ENCODE measurements at places on chromosomes 1 and 21.
A peak's percentile ranks its signal among the peaks of the same experiment; 100 is the strongest.

DNA sequence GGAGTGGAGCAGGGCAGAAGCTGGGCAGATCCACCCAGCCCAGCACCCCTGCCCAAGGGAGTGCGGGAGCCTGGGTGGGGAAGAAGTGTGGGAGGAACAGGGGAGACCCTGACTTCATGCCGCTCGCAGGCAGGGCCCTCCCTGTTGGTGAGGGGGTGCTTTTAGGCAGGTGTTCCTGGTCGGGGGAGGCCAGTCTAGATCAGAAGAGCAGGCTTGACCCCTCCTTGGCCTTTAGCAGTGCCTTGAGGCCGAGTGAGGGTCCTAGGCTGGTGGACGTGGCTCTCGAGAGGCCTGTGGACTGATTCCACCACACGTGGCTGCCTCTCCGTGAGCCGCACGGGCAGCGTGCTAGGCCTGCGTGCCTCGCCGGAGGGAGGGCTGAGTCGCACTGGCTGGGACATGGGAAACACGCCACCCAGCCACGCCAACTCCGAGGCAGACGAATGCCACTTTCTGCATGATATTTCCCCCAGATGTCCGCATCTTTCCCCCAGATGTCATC, 19.4 kb upstream of the COL18A1 start:
- no peak for DNase-seq

DNA sequence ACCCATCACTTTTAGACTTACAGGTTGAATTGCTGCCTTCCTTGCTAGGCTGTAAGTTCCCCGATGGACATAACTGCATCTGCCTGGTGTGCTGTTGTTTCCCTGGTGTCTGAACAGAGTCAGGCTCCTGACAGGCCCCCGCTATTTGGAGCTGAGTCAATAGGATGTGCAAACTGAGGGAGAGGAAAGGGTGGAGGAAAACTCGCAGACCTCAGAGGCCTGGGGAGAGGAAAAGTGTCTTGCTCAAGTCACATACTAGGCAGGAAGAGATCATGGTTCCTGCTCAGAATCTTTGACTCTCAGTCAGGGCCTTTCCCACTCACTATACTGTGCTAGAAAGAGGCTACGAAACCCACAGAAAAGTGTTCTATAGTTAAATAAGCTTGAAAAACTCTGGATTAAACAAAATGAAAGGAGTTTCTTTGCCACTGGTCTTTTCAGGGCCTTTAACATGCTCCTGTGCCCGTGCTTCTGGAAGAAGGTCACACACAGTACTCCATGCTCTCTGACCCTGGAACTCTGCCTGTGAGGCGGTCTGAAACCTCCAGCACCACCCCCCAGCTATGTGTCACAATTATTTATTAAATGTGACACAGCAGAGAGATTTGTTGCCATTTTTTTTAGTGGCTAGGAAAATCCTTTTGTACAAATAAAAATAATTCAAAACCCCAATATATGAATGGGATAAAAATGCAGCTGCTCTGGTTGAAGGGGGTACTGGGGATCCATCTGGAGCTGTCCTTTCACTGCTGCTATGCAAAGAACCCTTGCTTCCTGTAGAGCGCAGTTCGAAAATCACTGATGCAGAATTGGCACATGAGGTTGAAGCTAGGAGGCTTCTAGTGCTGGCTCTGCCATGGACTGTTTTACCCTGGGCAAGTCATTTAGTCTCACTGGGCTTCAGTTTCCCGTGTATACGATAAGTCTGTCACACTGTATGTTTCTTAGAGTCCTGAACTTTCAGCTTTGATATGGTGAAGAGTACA, 20.1 kb upstream of the CDCP2 start:
- DNase-seq: no peak

GRCh38 chr1:246397046-246397445, 110.0 kb downstream of the SMYD3 start:
- DNase-seq: no peak

GRCh38 chr1:236141447-236142252, 689 bp upstream of the GPR137B start:
- peak; percentile 38 for DNase-seq

GRCh38 chr1:176559878-176560277, 96.9 kb downstream of the PAPPA2 start:
- peak; percentile 5 for DNase-seq

DNA sequence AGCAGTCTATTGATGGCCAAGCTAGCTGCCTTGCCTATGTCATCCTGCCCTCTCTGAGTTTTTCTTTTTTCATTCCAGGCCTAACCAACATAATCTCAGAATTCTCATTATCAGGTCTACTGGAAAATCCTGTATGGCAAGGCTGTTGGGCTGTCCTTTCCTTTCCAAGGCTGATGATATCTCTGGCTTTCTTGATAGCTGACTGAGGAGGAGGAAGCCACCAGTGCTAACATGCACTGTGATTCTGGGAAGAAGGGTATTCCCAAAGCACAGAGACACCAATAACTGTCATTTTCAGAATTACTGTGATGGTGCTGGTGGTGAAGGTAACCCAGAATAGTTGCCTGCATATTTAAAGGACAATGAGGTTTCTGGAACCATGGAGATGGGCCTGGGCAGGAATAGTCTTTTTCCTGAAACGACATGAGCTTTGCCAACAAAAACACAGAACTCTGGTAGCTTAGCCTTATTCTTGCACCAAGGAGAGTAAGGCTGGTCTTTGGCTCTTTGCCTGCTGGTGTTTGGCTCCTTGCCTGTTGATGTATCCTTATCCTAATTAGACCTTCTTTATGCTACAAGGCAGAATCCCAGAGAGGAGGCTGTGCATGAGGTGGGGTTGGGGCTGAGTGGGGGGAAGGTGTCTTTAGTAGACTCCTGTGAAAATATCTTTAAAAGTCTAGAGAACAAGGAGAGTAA, 157.4 kb downstream of the TNFSF18 start:
- peak; percentile 35 for DNase-seq

- no peak for DNase-seq
These were observed 10.5 kb upstream of the PLCH2 start for GRCh38 chr1:2465371-2466269.

DNA sequence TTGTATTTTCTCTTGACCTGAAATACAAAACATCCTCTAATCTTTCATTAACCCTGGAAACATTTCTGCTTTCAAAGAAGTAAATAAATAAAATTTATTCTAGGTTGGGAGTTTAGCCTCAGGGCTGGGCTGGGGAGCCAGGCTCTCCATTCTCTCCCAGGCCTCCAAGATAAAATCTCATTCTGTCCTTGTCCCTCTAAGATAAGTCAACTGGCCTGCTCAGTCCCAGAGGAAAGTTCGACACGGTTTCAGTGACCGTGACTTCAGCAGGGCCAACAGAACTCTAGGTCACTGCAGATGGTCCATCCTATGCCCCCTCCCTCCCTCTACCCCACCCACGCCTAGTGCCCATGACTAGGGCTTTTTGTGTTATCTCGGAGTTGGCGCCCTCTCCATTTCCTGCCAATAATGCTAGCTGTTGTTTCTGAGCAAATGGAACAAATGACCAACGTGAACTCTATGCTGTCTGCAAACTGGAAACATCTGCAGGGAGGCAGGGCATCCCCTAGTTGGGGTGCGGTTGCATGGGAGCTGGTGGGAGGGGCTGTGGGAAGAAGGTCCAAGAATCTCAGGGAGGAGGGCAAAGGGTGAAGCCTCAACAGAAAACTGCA, 10.1 kb upstream of the ADORA3 start:
- no peak for DNase-seq

DNA sequence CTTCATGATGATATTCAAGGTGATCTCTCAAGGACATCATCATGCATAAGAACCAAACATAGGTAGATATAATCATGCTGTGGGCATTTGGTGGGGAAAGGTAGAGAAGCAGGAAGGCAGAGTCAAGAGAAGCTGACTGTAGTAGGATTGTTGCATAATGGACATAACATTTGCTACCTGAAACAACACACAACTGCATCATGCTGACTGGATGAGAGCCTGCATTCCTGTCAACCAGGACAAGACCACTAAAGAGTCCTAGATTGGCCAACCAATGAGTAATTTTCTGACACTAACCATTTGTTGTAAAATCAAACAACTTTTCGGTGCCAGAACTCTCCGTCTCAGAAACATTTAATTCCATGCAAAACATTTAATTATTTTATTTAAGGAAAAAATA, 377.2 kb downstream of the PLPP3 start:
- DNase-seq: peak; percentile 21

DNA sequence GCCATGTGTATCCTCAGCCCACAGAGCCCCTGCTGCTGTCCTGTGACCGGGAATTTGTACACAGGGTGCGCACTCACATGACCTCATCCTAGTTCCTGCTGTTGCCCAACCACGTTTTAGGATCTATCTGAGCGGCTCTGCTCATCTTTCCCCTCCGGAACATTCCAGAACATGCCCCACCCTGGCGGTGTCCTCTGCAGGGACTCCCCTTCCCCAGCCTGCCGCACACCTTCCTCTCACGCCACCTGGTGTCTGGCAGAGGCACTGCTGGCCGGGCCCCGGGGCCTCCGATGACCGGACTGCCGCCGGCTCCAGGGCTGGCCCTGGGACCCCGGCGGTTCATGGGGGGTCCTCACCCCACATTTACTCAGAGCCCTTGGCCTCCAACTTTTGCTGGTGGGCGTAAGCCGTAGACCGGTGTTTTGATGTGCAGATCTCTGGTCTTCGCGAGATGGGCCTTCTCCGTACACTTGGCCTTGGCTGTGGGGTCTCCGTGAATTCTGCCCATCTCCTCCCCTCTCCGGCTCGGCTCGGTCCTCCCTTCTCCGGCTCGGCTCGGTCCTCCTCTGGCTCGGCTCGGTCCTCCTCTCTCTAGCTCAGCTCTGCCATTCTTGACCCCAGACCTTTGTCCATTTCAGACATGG, 29.5 kb downstream of the ARHGEF16 start:
- no peak for DNase-seq

DNA sequence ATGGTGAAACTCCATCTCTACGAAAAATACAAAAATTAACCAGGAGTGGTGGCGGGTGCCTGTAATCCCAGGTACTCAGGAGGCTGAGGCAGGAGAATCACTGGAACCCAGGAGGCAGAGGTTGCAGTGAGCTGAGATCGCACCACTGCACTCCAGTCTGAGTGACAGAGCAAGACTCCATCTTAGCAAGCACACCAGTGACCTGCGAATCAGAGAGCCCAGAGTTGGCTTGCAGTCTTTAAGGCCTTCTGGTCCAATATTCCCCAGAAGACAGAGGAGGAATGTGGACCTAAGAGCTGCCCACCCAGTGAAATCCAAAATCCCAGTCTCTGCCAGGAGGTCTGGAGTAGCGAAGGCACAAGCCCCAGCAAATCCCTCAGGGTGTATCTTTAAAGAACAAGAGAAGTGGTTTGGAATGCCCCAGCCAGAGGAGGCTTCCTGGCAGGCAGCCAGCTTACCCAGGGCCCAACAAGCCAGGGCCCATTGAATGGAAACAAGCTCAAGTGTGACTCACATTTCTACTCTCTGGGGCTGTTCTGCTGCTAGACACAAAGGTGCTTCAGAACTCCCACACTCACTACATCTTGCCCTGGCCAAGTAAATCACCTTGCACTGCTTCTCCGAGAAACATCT, 23.9 kb downstream of the GPR161 start:
- peak; percentile 58 for DNase-seq

DNA sequence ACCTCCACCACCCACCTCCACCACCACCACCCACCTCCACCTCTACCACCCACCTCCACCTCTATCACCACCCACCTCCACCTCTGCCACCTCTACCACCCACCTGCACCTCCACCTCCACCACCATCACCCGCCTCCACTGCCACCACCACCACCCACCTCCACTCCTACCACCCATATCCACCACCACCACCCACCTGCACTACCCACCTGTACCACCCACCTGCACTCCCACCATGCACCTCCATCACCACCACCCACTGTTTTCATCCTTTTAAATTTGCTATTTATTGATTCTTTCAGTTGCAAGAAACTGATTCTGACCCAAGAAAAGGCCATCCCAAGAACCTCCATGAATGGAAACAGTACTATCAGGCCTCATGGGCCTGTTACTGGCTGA, 6.3 kb downstream of the OPTC start:
- no peak for DNase-seq

DNA sequence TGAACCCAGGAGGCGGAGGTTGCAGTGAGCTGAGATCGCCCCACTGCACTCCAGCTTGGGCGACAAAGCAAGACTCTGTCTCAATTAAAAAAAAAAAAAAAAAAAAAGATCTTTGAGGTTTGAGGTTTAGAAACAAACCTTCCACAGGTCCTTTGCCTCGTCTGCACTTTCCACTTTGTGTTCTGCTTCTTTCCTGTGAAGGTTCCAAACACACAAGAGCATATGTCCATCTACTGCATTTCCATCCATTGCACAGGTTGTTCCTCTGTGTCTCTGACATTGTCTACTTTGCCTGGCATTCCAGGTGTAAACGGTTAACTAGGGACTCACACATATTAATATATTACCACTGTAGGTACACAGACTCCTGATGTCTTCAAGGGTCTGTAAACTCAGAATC, 40.1 kb downstream of the DSTYK start:
- no peak for DNase-seq

DNA sequence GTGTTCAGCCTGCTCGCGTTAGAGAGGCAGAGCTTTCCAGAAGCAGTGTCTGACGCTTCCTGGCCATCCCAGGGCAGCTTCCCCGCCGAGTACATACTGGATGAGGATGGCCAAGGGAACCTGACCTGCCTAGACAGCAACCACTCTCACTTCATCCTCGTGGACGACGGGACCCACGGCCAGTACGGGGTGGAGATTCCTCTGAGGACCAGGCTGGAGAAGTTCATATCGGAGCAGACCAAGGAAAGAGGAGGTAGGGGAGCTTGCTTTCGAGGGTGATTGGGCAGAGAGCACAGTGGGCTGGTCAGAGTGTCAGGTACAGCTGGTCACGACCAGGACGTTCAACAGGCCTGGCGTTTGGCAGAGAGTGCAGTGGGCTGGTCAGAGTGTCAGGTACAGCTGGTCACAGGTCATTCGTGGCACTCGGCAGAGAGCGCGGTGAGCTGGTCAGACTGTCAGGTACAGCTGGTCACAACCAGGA, 22.4 kb downstream of the TRPM2 start:
- no peak for DNase-seq

DNA sequence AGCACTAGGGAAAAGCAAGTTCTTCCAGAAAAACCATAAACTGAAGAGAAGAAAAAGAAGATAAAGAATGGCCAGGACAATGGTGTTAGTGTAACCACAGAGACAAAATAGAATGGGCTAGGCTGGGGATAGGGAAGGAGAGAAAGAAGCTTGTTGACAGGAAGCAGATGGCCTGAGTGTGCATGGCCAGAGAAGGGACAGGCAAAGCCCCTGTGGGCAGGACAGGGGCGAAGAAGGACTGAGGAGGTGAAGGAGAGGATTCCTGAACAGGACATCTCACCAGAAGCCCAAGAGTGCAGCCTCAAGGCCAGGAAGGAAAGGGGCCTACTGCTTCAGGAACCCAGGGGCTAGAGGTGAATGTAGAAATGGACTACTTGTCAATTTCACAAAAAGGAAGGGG, 29.3 kb downstream of the IQGAP3 start:
- no peak for DNase-seq

DNA sequence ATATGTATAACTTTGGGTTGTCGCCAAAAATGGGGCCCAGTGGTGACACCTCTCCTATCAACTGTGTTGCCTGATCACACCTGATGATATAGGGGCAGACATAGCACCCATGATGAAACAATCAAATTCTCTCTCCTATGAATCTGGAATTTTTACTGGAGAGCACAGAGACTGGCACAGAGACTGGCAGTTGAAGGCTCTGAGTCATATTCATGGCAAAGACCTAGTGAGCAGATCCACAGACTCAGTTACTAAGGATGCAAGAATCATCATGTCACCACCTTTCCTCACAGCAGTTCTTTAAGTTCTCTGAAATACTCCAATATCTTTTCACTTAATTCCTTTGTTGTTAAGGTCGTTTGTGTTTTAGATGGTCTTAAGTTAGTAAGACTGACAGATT, 60.0 kb downstream of the APCS start:
- no peak for DNase-seq

GRCh38 chr1:82165304-82165703, 364.6 kb downstream of the ADGRL2 start:
- no peak for DNase-seq
